ENCODE measurements at places on chromosomes 1 and 21.

- DNase-seq = peak; percentile 38
Measured at GRCh38 chr1:223133824-223134435, 9.1 kb downstream of the TLR5 start.

- no peak for DNase-seq
Measured at GRCh38 chr1:110604586-110605148, 1.5 kb downstream of the KCNA2 start.

GRCh38 chr1:225713281-225713680, 60.4 kb upstream of the ENAH start:
- DNase-seq = no peak

DNA sequence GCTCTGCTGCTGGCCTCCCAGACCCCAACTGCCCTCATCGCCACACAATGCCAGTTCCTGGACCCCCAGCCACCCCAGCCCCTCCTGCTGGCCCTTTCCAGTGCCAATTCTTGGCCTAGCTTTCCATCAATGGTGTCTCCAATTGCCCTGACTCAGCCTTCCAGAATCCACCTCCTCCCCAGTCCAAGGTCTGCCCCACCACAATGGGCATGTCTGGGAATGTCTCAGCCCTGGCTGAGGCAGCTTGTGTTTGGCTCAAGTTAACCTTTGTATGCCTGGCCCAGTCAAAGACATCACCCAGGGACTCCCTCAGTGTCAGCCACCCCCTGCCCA, 16.4 kb downstream of the ALDH4A1 start:
- no peak for DNase-seq

GRCh38 chr1:186715887-186716809, 35.9 kb upstream of the PTGS2 start:
- DNase-seq = peak; percentile 1

Measured in fibroblast of skin of left biceps (primary cell).